Stimulated activated CD4-positive, alpha-beta T cell treated with anti-CD3 and anti-CD28 coated beads, Interleukin-4, amount 100 ng/mL, for 4 hours (primary cell): ENCODE measurements at places on chromosomes 13 and 19.
A peak's percentile ranks its signal among the peaks of the same experiment; 100 is the strongest.

- DNase-seq = no peak
Observed at GRCh38 chr19:40862785-40863184, 12.5 kb upstream of the CYP2A6 start.

GRCh38 chr19:4069331-4069959, 2.7 kb upstream of the ZBTB7A start:
- DNase-seq = no peak

- DNase-seq = no peak
Observed at GRCh38 chr19:35296644-35297514, 4.9 kb downstream of the MAG start.

GRCh38 chr13:45907503-45907902, 56.0 kb upstream of the SIAH3 start:
- DNase-seq = no peak

GRCh38 chr19:51367255-51367564, 1.0 kb upstream of the ETFB start:
- no peak for DNase-seq

- peak; percentile 7 for DNase-seq
Observed at GRCh38 chr13:36919833-36920615, at the start of gene SMAD9. SMAD9 (minus strand) TSS chr13:36920238; CDS start chr13:36879689, 40,549 bp downstream.

DNA sequence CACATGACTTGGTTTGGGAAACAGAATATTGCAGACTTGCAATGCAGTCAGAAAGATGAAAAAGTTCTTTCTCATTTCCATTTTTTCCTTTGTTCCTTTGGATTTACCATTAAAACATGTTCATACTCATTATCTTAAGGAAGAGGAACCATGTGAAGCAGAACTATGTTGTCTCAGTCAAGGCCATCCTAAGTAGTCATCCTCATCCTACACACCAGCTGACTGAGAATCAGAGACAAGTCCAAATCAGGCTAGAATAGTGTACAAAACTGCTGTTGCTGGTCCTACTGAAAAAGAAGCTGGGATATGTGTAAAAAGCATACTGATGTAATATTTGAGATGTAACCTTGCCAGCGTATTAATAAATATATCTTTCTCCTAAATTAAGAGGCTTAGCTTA, 433.4 kb downstream of the SLITRK5 start:
- no peak for DNase-seq

DNA sequence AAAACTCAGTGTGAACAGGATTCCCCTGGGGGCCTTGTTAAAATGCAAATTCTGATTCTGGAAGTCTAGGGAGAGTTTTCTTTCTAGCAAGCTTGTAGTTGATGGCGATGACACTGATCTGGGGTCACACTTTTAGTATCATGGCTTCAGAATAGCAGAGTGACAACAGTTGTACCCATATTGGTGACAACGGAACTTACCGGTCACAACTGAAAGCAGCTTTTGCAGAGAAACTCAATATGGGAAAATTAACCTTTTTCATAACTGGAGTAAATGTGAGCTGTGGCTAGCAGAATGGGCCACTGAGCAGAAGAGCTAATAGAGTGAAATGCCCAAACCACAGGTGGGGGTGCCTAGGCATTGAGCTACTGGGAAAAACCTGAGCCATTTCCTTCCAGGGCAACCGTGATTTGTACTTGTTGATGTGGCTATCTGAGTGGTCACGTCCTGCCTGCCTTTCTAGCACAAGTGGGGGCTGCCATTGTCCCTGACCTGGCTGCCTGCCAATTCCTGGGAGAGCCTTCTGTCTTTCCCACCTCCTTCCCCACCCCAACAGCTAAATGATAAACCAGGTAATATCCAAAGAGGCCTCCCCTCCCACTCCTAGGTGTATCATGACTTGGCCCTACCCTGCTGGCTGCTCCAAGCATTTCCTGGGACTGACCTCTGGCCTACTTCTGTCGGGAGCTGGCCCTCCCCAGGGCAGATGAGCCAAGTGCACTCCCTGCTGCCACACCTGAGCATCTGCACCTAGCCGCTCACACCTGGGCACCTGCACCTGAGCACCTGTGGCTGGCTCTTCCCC, 1.7 kb upstream of the SLC10A2 start:
- no peak for DNase-seq

GRCh38 chr13:51825165-51825592, 19.8 kb downstream of the TMEM272 start:
- no peak for DNase-seq

- DNase-seq = no peak
Observed at GRCh38 chr13:113337556-113337955, 26.4 kb downstream of the GRTP1 start.

- DNase-seq = peak; percentile 51
Observed at GRCh38 chr13:42474954-42475353, 99.0 kb upstream of the TNFSF11 start.

DNA sequence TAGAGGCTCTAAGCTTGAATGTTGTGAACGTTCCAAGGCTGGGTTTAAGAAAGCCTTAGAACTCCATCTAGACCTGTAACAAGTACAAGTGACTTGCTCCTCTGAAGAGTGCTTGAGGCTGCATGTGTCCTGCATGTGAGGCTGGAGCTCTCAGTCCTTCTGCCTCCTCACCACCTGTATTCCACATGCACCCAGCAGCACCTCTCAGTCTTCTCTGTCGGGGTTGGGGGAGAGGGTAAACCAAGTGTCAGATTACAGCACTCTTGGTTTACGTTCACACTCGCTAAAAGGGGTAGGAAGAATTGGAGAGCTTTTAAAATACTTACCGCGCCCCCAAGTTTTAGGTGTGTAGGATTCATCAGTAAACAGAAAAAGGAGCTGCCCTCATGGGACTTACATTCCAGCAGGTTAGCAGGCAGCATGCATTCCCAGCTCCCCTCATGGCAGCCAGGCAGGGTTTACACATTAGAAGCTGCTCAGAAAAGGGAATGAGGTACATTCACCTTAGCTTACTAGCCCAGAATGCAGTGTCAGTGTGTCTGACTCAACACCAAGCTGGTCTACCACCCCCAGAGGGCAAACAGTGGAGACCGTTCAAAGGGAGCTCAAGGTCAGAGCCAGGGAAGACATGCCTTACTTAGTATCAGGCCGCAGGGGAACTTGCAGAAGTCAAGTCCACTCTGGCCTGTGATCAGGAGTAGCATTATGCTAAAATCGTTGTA, 248.1 kb downstream of the PCCA start:
- DNase-seq = no peak

- DNase-seq = no peak
Observed at GRCh38 chr19:24073807-24074206, 13.2 kb upstream of the ZNF254 start.

- DNase-seq = no peak
Observed at GRCh38 chr13:95713651-95714050, 36.7 kb downstream of the DNAJC3 start.

- no peak for DNase-seq
Observed at GRCh38 chr19:41297628-41298347, 12.2 kb upstream of the CCDC97 start.

DNA sequence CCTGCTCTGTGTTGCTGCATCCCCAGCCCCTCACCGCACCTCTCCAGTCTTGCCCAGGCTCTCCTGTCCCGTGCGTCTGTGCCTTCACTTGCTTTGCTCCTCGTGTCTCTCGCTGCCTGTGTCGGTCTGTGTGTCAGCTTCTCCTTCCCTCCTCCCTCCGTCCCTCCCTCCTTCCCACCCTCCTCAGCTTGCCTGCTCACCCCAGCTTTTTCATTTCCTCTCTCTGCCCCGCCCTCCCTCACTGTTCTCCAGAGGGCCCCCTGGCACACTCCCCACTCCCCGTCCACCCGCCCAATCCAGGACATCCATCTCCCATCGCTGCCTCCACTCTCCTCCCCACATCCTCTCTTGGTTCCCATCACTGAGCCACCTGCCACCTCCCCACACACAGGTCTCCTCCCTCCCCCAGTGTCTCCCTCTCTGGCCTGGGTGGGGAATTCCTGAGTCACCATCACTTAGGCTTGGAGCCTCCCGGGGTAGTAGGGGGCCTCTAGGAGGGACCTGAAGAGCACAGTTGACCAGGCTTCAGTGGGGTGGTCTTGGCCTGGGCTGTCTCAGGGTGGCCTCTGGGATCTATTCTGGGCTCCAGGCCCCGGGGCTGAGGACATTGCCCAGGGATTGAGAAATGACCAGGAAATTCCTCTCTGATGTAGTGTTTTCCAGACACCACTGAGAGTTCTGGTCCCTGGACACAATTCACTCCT, at the start of gene PTGIR:
TSS of gene PTGIR (minus strand) at position 132 of the 704 bp plus-strand sequence. CDS start 864 bp downstream, outside the sequence.
- no peak for DNase-seq

- no peak for DNase-seq
Observed at GRCh38 chr19:47756953-47757608, 11.7 kb downstream of the NOP53 start.

DNA sequence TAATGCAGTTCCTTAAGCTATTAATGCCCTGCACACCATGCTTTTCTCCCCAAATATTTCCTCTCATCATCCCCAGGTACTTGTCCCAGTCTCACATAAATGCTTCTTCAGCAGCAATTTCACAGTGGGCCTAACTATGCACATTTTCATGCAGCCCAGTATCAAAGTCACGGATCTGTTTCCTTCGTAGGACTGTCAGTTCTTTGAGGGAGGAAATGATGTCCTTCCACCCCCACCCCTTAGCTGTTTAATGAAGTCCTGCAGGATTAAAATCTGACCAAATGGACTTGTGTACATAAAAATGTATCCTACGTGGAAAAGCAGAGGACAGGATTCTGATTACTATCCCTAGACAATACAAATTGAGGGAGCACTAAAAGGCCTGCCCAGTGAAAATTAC, 68.6 kb upstream of the ARGLU1 start:
- no peak for DNase-seq

DNA sequence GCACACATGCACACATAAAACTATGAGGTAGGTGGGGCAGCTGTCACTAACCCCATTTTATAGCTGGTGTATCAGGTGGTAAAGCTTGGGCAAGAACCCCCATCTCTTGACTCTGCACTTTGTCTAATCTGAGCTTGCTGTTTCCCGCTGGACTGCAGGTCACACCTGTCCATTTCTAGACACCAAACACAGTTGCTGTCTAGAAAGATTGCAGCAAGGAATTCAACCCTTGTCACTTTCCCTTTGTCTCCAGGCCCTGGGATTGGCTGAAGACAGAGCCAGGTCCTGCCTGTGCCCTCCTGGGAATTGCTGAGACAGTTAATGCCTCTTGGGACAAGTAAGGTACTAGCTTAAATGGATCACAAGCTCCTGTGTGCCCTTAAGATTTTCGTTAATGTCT, 83.8 kb downstream of the RNASEH2B start:
- no peak for DNase-seq

GRCh38 chr13:33334831-33335230, 49.3 kb upstream of the STARD13 start:
- DNase-seq = no peak

DNA sequence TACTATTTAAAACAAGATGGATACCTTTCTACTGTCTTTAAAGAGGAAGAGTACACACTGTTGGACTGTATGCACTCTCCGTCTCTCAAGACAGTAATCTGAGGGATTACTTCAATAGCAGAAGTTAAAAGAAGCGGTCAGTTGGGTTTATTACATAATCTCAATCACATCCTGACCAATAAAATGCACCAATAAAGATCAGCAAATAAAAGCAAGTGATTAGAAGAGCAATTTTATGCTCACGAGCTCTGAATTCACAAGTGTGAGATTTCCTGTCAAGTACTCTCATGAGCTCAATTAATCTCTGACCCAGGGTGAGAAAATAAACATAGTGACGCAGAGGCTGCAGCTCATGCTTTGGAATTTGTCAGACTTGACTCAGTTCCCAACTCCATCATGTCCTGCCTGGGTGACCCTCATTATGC, 12.2 kb downstream of the ABCC4 start:
- DNase-seq = no peak

- DNase-seq = peak; percentile 59
Observed at GRCh38 chr19:35557539-35558399, 5.7 kb downstream of the ATP4A start.

DNA sequence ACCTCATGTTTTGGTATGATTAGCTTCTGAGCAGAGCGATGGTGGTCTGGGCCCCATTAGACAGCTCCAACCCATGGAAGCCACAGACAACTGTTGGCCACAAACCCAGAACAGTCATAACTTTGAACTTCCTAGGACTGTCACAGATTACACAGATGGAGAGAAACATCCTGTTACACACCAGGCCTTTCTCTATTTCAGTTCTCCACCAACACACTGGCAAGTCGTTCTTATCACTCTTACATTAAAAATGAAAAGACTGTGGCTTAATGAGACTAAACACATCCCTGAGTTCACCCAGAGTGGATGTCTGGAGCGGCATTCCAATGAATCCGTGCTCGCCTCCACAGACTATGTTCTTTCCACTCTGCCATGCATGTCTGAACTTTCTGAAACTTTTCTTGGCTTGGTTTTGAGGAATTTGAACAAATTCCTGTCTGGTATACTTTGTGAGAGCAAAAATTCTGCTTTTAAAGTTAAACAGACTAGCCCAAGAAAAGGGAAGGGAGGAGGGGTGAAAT, 109.1 kb downstream of the NALCN start:
- no peak for DNase-seq

DNA sequence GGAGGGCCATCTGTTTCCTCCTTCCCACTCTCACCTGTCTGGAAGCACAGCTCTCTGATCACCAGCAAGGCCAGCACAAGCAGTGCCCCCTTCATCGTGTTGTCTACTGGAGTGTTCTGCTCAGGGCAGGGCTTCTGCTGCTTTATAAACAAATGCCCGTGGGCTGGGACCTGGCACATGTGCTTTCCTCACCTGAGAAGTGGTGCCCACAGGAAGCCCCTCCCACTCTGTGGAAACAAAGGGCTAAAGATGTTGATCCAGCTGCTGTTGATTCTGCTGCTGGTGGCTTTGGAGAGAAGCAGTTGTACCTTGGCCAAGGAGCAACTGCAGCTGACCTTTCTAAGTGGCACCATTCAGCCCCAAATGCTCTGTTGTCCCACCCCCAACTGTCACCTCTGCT, 26.4 kb upstream of the ZNF181 start:
- no peak for DNase-seq

GRCh38 chr13:44131069-44131614, 242.5 kb upstream of the SERP2 start:
- DNase-seq = no peak

DNA sequence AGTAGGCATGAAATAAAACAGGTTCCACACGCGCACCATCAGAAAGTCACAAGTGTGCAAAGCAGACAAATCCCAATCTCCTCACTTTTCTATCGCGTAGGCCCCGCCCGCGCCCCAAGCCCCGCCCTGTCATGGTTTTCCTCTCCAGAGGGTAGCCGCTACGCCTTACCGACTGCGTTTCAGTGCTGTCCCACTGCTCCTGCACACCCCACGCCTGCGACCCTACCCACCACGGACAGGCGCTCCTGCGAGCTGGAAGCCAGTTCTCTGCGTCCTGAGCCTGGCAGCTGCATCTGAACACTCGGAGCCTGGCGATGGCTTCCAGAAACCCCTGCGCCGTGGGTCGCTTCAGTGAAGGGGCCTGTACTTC, 379 bp upstream of the ZNF470 start:
- DNase-seq = peak; percentile 44

- DNase-seq = no peak
Observed at GRCh38 chr13:110337247-110337646, 30.2 kb downstream of the COL4A2 start.
